ENCODE measurements at places on chromosomes 13 and 19. TPM values are rescaled to one million over a fixed set of nuclear protein-coding genes. Genes with fewer than 3 reads are reported as not detected.

NHLRC3 gene
- total RNA-seq, result 6.8 TPM

KLK11 gene
- not detected for total RNA-seq

COMP gene
- 0.12 TPM for total RNA-seq

NRTN gene
- 1.4 TPM for total RNA-seq

ERICH4 gene
- not detected for total RNA-seq

SPACA4 gene
- total RNA-seq, result not detected

CRB3 gene
- 4.0 TPM for total RNA-seq

THAP8 gene
- 6.0 TPM for total RNA-seq

MRPL54 gene
- 60.1 TPM for total RNA-seq

DHDH gene
- total RNA-seq, result 1.6 TPM

ZNF429 gene
- not detected for total RNA-seq

ZNF681 gene
- not detected for total RNA-seq

LRRC4B gene
- total RNA-seq, result 0.21 TPM

COG3 gene
- 12.7 TPM for total RNA-seq

WTIP gene
- 29.8 TPM for total RNA-seq

CAMSAP3 gene
- total RNA-seq, result 4.1 TPM

KIR3DL2 gene
- 0.06 TPM for total RNA-seq

DACH1 gene
- not detected for total RNA-seq

IGFL2 gene
- 1.5 TPM for total RNA-seq

NXNL1 gene
- total RNA-seq, result not detected

TLE6 gene
- total RNA-seq, result 4.4 TPM

SIGLEC8 gene
- not detected for total RNA-seq

PEPD gene
- total RNA-seq, result 120 TPM

LGALS14 gene
- total RNA-seq, result not detected

TEX26 gene
- total RNA-seq, result not detected

OR10H1 gene
- not detected for total RNA-seq

SUGP1 gene
- total RNA-seq, result 24.2 TPM

CCDC9 gene
- total RNA-seq, result 24.7 TPM

SLC7A10 gene
- not detected for total RNA-seq

RFXAP gene
- total RNA-seq, result 0.88 TPM

SYT3 gene
- total RNA-seq, result 0.71 TPM

OR4F17 gene
- total RNA-seq, result not detected

CEACAM6 gene
- total RNA-seq, result 18.6 TPM

CGB5 gene
- total RNA-seq, result 0.23 TPM

UBE2L5 gene
- not detected for total RNA-seq

ZNF93 gene
- total RNA-seq, result not detected

KHSRP gene
- 222 TPM for total RNA-seq

DAND5 gene
- total RNA-seq, result not detected

PSG1 gene
- 0.12 TPM for total RNA-seq

RINL gene
- 2.5 TPM for total RNA-seq

LCP1 gene
- total RNA-seq, result 0.25 TPM

CFAP97D2 gene
- not detected for total RNA-seq

S1PR5 gene
- 1.6 TPM for total RNA-seq

TLE5 gene
- 192 TPM for total RNA-seq

ZNF865 gene
- 11.9 TPM for total RNA-seq

TPRX2 gene
- total RNA-seq, result not detected

LILRA1 gene
- not detected for total RNA-seq

PDE4C gene
- 0.20 TPM for total RNA-seq

FSD1 gene
- total RNA-seq, result 7.8 TPM

STX10 gene
- 52.0 TPM for total RNA-seq
